Fibroblast of skin of right biceps (primary cell): ENCODE measurements at places on chromosomes 12 and 14.

GRCh38 chr12:18798535-18799361 is 60.8 kb downstream of the CAPZA3 start:
- peak; percentile 51 for DNase-seq

DNA sequence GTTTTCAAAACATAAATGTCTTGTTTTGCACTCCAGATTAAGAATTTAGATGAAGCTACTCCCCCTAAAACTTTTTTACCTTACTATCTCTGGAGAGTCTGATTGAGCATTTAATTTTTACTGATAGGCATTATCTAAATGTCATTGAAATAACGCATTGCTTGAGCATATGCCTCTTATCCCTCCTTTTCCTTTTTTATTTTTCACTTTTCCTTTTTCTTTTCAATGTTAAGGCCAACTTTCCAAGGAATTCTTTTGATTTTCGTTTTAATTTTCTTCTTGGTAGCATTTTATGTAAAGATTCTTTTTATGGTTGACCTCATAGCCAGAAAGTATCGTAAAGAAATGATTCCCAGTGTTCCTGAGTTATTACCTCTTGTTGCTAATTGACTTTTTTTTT is 2.9 kb downstream of the SRP54 start:
- DNase-seq: no peak

DNA sequence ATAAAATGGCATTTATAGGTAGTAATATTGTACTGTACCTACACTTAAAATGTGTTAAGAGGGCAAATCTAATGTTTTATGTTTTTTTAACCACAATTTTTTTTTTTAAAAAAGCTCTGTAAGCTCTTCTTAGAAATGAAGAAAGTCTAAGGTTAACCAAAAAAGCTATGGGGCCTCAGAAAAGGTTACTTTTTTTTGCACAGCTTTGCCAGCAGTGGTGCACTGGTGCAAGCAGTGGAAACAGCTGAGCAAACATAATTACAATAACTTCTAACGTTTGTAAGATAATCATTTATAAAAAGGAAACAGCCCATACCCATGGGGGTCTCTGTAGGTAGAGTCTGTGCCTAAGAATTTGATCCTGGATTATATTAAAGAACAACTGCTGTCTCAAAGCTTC is 85.1 kb upstream of the NID2 start:
- DNase-seq: no peak

- peak; percentile 86 for DNase-seq
These were observed 33.6 kb downstream of the CMKLR1 start for GRCh38 chr12:108305520-108305919.

- peak; percentile 38 for DNase-seq
These were observed 24.3 kb downstream of the UBR7 start for GRCh38 chr14:93231129-93231979.

DNA sequence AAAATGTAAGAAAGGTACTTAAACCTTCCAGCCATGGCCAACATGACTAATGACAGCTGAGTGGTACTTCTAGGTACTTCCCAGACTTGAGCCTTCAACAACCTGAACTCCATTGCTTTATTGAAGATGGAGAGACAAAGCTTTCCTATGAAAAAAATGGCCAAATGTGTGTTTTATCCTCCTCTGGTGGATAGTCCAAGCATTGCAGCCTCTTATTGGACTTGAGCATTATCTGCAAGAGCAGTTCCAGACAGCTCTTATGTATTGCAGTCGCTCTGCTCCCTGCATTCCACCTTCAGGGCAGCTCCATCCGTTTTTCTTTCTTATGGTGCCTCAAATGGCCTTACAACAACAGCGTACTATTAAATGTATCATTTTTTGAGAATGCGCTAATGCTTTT is 588.2 kb downstream of the NRXN3 start:
- DNase-seq: peak; percentile 19
